ENCODE measurements at places on chromosomes 7 and 10.

GRCh38 chr7:148804343-148805235, 79.5 kb downstream of the EZH2 start:
- no peak for DNase-seq

GRCh38 chr7:94276027-94276426, 118.7 kb upstream of the COL1A2 start:
- no peak for DNase-seq

DNA sequence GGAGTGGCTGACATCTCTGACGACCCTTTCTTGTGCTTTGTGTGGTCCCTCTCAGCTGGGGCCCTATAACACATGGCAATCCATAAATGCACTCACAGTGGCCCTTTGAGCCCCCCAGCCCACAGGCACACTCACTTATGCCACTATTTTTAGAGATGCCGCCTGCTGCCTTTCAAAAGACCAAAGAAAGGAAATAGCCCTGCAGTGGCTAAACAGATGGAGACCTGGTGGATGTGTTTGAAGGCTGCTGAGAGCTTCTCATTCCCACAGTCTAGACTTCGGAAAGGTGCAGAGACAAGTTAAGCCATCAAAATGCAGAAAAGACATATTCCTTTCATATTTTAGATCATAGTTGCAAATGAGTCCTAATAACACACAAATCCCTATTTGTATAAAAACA, 42.0 kb upstream of the PDZD8 start:
- DNase-seq: no peak

DNA sequence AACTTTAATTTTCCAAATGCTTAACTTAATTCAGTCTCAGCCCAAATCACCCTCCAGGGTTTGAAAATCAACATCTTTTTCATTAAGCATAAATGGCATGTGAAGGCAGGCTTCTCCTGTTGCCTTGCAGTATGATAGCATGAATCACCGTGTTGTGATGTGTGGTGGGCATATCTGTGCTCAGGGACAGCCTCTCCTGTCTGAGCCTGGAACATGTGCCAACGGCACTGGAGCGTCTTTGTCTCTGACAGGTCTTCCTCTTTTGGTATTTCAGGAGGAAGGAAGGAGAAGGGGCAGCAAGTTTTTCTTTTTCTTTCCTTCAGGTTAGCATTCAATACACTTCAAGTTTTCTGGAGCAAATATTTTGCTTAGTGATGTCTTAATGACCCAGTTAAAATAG, 57.6 kb downstream of the LRGUK start:
- no peak for DNase-seq

GRCh38 chr10:44890696-44891563, 20.2 kb upstream of the TMEM72 start:
- DNase-seq: no peak

GRCh38 chr7:50781381-50782293, 1.1 kb downstream of the GRB10 start:
- no peak for DNase-seq

GRCh38 chr7:92875173-92875572, 38.8 kb upstream of the CDK6 start:
- DNase-seq: no peak

- DNase-seq: no peak
Measured at GRCh38 chr7:25597946-25598345, 369.7 kb upstream of the NPVF start.

- DNase-seq: no peak
Measured at GRCh38 chr7:133461421-133461820, 208.5 kb downstream of the EXOC4 start.

GRCh38 chr7:159094919-159095915, 49.5 kb downstream of the VIPR2 start:
- no peak for DNase-seq

GRCh38 chr10:13457958-13458686, 70.7 kb downstream of the BEND7 start:
- DNase-seq: no peak

DNA sequence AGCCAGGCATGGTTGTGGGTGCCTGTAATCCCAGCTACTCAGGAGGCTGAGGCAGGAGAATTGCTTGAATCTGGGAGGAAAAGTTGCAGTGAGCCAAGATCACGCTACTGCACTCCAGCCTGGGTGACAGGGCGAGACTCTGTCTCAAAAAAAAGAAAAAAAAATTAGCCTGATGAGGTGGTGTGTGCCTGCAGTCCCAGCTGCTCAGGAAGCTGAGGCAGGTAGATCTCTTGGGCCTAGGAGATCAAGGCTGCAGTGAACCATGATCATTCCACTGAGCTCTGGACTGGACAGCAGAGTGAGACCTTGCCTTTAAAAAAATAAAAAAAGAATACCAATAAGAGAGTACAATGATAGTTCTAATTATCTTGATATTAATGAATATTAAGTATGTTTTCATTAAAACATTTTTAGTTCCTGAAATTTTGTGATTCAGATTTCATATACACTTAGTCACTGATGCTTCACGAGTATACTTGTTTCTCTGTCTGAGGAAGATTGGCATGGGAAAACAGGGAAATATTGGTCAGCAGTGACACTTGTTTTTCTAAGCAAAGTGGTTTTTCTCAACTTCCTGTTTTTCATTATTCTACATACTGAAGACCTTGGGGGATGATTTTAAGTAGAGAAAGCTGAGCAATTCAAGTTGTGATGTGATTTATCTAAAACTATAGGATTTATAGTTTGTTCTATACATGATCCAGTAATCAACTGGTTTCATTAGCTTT, 76.8 kb downstream of the ADK start:
- no peak for DNase-seq

GRCh38 chr7:25725451-25725850, 426.5 kb upstream of the NFE2L3 start:
- no peak for DNase-seq

DNA sequence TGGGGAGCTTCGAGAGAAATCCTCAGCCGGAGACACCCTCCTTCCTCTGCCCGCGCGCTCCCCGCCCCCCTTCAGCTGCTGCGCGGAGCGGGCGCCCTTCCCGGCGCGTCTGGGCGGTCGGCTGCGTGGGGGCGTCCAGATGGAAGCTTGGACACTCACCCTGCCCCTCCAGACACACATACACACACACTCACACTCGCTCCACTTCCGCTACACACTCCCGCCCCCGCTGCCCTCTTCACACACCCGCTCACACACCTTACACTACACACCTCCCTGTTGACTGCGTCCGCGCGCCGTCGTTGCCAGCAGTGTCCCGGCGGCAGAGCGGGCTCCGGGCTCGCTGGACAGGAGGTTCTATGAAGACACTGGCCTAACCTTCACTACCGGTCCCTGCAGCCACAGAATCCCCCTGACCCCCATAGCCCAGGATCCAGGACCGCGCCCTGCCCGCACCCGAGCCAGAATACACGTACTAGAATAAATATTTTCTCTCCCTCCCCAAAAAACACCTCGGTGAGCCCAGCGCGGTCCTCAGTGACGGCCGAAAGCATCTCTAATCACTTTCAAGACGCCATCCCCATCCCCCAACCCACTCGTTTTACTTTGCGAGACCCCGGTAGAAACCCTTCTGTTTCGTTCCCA, 1.1 kb upstream of the EGR2 start:
- no peak for DNase-seq

GRCh38 chr7:105766421-105767073, 109.9 kb downstream of the ATXN7L1 start:
- no peak for DNase-seq

- no peak for DNase-seq
Measured at GRCh38 chr10:97059006-97059871, 126.5 kb downstream of the SLIT1 start.

- DNase-seq: no peak
Measured at GRCh38 chr10:29687421-29688164, 52.8 kb upstream of the SVIL start.

- DNase-seq: no peak
Measured at GRCh38 chr10:133608855-133609254, 17.7 kb downstream of the FRG2B start.

DNA sequence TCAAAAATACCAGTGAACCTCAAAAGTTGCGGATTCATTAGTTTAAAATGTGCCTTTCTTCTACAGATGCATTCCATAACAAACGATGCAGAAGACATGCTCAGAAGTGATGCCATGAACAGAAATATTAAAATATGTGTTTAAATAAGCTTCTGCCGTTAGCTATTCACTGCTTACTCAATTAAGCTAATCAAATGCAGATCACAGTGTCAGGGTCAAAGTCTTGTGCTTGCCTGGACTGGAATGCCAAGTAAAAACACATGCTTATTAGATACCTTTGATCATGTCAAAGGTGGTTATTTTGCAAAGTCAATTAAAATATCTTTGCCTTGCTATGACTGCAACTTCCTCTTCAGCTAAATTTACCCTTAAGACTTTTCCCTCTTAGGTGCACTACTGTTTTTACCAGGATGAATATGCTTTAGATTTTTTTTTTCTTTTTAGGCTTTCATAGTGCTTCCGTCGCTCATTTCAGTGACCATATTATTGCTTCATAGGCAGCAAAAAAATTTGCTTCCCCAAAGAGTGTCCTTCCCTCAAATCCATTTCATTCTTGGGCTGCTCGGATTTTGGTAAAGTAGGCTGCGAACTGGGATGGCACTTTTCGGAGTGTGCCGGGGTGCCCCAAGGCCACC, 905 bp downstream of the ASB13 start:
- DNase-seq: no peak

DNA sequence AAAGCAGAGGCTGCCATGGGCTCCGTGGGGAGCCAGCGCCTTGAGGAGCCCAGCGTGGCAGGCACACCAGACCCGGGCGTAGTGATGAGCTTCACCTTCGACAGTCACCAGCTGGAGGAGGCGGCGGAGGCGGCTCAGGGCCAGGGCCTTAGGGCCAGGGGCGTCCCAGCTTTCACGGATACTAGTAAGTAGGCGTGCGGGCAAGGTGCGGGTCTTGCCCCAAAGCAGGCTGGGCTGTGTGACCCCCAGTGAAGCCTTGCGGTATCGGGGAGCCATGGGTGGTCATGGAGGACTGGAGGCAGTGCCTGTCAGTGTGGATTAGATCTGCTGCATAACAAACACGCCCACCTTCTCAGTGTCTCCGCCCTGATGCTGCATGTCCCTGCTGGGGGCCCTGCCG, 5.1 kb downstream of the SLC29A4 start:
- DNase-seq: no peak

DNA sequence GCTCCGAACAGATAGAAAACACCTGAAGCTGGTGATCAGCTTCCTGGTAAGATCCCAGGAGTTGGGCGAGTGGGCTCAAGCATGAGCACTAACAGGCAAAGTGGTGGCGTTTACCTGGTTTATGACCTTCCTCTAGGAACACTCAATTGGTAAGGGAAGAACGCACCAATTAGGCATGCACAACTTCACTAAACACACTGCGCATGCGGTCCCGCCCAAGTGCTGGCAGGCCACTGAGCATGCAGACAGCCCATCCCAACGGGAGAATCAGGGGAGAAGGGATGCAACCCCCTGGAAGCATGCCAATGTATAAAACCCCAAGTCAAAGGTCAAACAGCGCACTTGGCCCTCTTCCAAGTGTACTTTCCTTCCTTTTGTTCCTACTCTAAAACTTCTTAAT, 70.4 kb downstream of the LYZL2 start:
- DNase-seq: no peak

DNA sequence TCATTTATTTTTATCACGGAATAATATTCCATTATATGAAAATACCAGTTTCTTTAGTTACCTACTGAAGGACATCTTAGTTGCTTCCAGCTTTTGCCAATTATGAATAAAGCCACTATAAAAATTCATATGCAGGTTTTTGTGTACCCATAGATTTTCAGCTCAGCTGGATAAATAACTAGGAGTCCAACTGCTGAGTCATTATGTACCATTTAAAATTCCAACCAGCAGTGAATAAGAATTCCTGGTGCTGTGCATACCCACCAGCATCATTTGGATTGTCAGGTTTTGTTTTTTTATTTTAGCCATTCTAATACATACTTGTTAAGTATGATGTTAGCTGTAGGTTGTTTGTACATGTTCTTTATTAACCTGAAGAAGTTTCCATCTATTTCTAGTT, 14.5 kb downstream of the FAM24B start:
- DNase-seq: no peak

GRCh38 chr10:45091968-45092367, 91.2 kb downstream of the ZNF22 start:
- no peak for DNase-seq

- no peak for DNase-seq
Measured at GRCh38 chr7:157397731-157398691, 61.2 kb downstream of the DNAJB6 start.

- DNase-seq: no peak
Measured at GRCh38 chr7:17554341-17555015, 256.0 kb downstream of the AHR start.

DNA sequence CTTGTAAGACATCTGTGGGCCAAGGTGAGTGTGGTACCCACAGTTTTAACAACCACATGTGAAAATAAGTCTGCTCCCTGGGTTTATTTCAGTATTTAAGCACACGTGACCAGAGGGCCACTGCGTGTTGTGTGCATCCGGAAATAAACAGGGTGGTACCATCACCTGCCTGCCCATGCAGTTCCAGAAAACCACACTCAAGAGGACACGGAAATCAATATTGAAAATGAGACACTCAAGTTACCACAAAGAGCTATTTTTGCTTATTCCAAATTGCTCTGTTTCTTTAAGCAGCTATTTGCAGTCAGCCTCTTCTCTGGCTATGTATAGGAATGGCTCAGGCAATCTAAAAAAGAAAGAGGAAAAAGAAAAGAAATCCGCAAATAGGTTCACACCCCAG, 71.8 kb upstream of the LOXL4 start:
- DNase-seq: no peak

- no peak for DNase-seq
Measured at GRCh38 chr7:112083776-112084355, 122.3 kb downstream of the DOCK4 start.

DNA sequence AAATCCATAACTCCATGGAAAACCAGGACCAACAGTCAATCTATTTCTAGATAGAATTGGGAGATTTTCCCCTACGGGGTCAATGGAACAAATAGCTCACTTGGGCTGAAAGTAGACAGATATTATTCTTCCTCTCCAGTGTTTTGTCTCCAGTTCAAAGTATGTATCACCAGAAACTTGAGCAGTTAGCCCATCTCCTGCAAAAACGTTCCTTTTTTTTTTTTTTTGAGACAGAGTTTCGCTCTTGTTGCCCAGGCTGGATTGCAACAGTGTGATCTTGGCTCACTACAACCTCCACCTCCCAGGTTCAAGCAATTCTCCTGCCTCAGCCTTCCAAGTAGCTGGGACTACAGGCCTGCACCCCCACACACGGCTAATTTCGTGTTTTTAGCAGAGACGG, 390.0 kb upstream of the AUTS2 start:
- no peak for DNase-seq

GRCh38 chr7:104005197-104005596, 15.7 kb upstream of the RELN start:
- DNase-seq: no peak

DNA sequence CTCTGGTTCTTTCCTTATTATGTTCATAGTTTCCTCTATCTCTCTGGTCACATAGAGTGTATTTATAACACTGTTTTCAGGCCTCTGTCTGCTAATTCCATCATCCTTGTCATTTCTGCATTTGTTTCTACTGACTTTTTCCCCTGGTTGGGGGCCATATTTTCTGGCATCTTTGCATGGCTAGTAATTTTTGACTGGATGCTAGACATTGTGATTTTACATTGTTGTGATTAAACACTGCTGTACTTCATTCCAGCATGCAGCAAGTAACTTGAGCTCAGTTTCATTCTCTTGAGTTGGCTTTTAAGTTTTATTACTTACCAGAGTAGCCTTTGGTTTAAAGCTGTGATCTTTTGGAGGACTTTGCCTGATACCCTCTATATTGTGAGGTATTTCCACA, 6.8 kb upstream of the DOCK1 start:
- no peak for DNase-seq
